ENCODE measurements at places on chromosomes 16 and 17. TPM values are rescaled to one million over a fixed set of nuclear protein-coding genes. Genes with fewer than 3 reads are reported as not detected.
A peak's percentile ranks its signal among the peaks of the same experiment; 100 is the strongest.

GLIS2 gene
- 9.0 TPM for total RNA-seq

KRT32 gene
- not detected for total RNA-seq

TEKT1 gene
- total RNA-seq, result not detected

SMIM36 gene
- total RNA-seq, result not detected

SAMD14 gene
- total RNA-seq, result 1.3 TPM

MYH8 gene
- total RNA-seq, result not detected

ICAM2 gene
- total RNA-seq, result 0.58 TPM

DLX3 gene
- not detected for total RNA-seq

KRT16 gene
- total RNA-seq, result not detected

NOG gene
- total RNA-seq, result 0.89 TPM

TBC1D3C gene
- not detected for total RNA-seq

HOXB3 gene
- total RNA-seq, result not detected

FDXR gene
- 34.5 TPM for total RNA-seq

DNA sequence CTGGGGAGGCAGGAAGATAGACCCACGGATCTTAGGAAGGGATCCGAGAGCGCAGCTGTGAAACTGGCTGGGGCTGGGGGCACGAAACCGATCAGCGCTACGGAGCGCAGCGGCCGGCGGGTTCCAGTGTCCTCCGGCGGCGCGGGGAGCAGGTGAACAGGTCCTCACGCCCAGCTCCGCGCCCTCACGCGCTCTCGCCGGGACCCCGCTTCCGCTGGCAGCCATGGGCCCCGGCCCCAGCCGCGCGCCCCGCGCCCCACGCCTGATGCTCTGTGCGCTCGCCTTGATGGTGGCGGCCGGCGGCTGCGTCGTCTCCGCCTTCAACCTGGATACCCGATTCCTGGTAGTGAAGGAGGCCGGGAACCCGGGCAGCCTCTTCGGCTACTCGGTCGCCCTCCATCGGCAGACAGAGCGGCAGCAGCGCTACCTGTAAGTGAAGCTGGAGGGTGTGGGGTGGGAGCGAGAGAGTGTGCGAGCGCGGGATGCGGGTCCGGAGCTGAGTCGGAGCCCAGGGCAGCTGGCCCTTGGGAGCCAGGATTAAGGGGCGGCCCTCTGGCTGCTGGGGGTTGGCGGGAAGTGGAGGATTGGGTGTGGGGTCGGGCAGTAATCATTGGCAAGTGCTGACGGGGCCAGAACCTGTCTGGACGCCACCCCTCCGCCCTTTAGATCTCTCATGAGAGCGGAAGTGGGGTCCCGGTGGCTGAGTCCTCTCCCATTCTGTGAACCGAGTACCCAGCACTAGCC is 479 bp downstream of the ITGA3 start:
- no peaks in the 10 kb centered on the region for H3K36me3 ChIP-seq
- DNase-seq, result peak; percentile 92
- peaks cover 19% of the 10 kb centered on the region for H3K27me3 ChIP-seq
- H3K4me1 ChIP-seq, result peaks cover 24% of the 10 kb centered on the region

GRCh38 chr17:64028874-64029464 is 8.5 kb upstream of the ICAM2 start:
- peak; percentile 82 for DNase-seq
- no peak overlapping the region for H3K27ac ChIP-seq
- H3K4me1 ChIP-seq, result no peaks in the 10 kb centered on the region
- H3K27me3 ChIP-seq, result 0 out of 2 replicates have a peak, but pooled peaks cover 4% of the 10 kb centered on the region

DNA sequence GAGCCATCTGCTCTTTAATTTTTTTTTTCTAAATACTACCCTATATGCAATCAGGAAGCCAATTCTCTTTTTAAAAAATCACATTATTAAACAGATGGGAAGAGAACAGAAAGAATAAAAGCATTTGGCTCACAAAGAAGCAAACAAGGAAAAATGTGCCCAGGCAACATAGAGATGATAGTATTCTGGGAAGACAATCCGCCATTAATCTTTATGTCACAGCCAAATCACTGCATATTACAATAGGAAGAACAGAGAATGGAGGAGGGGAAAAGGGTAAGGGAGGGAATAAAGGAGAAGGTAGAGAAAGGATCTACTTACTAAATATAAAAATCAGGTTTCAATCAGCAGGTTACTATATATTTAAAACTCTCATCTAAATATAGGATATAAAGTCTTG is 34.3 kb downstream of the STAT5B start:
- H3K36me3 ChIP-seq, result no peaks in the 10 kb centered on the region
- H3K4me3 ChIP-seq, result no peak overlapping the region
- no peaks in the 10 kb centered on the region for H3K4me1 ChIP-seq
- no peak for DNase-seq
- no peak overlapping the region for H3K27ac ChIP-seq

DNA sequence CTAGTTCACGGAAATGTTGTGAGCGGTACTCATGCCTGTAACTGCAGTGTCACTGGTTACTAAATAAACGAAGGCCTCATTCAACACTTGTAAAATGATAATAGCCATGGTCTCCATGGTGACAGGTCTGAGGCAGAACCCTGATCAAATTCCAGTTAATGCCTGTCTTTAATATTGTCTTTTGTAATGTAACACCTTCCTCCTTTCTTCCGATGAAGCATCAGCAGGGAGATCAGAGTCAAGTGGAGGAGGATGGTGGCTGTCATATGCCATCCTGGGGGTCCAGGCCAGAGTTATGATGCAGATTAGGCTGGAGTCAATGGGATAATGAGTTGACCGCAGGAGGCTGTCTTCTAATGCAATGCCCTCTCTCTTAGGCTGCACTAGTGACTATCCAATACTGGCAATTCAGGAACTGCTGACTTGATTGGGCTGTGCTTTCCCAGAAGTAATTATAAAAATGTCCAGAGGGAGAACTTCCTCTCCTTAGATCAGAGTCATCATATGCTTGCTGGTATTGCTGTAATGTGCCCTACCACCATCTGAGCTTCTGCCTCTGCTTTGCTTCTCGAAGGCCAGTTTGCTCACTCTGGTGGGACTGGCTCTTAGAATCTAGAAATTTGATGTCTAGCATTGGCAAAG is 419.1 kb downstream of the CA10 start:
- H3K4me3 ChIP-seq, result no peak overlapping the region
- H3K36me3 ChIP-seq, result no peaks in the 10 kb centered on the region

- H3K27me3 ChIP-seq, result no peaks in the 10 kb centered on the region
- H3K4me3 ChIP-seq, result no peak overlapping the region
- no peaks in the 10 kb centered on the region for H3K36me3 ChIP-seq
- peak; percentile 49 for DNase-seq
Observed at GRCh38 chr17:77316191-77316641, 175.4 kb downstream of the SEC14L1 start.

DNA sequence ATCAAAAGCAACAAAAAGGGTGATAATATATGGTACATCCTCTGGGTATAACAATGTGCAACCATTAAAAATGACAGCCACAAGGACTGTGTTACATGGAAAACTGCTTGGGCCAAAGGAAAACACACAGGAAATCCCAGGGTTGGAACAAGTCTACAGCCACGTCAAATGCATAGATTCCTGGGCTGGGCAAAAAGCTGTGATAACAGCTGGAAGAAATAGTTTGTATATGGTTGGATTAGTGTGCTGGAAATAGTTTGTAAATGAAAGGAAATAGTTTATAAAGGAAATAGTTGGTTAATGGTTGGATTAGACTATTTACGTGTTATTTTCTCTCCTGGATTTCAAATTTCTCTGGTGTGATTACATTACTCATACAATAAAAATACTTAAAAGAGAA is 2.6 kb downstream of the HSD17B2 start:
- H3K4me3 ChIP-seq, result no peak overlapping the region
- H3K4me1 ChIP-seq, result no peaks in the 10 kb centered on the region
- DNase-seq, result no peak

DNA sequence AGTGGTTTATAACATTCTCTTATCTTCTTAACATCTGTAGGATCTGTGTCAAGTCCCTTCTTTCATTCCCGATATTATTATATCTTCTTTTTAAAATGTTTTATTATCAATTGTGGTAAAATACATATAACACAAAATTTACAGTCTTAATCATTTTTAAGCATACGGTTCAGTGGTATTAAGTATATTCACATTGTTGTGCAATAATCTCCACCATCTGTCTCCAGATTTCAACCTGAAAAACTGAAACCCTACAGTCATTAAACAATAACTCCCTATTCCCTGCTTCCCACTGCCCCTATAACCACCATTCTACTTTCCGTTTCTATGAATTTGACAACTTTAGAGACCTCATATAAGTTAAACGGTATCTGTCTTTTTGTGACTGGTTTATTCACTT is 45.5 kb downstream of the CEP112 start:
- no peaks in the 10 kb centered on the region for H3K36me3 ChIP-seq
- no peaks in the 10 kb centered on the region for H3K27me3 ChIP-seq
- no peak for DNase-seq
- no peaks in the 10 kb centered on the region for H3K4me1 ChIP-seq
- H3K27ac ChIP-seq, result no peak overlapping the region
- no peak overlapping the region for H3K4me3 ChIP-seq

DNA sequence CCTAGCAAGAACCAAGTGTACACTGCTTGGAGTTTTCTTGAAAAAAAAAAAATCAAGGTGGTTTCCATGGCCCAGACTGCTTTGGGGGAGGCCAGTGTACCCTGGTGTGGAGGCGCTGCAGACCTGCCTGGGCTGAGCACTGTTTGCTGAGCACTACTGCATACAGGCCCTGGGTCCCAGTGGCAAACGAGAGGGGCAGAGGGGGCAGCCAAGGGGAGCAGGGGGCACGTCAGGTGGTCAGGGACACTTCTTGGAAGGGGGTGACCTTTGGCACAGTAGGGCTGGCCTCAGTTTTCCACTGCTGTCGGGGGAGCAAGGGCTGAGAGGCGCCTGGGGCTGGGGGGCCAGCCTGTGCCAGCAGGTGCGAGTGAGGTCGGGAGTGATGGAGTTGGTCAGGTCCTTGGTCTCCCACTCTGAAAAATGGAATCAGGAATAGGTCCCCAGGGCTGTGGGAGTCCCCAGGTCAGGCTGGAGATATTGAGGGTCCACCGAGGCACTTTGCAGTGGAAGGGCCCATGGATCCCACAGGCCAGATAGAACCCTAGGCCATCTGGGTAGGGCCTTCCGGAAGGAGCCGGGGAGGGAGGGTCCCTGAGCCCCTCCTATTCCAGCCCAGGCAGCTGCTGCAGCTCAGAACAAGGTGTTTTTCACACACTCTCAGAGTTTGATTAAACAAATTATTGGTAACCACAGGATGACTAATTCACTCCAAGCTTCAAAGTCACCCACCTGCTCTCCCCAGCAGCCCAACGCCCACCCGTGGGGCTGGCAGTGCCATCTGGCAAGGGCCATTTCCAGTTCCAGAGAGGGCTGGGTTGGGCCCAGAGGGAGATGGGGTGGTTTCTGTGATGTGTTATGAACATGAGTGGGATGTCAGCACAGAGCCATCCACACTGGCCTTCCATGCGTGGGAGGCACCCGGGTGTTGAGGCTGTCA is 3.5 kb downstream of the ZFPM1 start:
- H3K27ac ChIP-seq, result no peak overlapping the region
- no peaks in the 10 kb centered on the region for H3K36me3 ChIP-seq
- peaks cover 53% of the 10 kb centered on the region for H3K27me3 ChIP-seq
- DNase-seq, result no peak
- peak overlapping the region; percentile 72 for H3K4me3 ChIP-seq

DNA sequence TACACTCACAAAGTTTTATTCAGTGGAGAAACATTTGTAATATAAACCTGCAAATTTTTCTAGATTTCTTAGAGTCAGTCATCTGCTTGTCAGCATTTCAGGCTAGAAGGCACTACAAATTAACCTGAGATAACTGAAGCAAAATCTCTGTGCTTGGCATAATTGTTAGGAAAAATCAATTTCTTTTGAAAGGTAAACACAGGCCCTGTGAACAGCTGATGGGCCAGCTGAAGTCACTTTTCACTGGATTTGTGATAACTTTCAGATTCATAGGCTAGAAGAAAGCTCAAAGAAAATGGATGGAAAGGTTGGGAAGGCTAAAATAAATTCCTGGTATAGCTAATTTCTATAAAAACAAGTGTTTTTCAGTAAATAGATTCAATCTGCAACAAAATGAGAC is 34.0 kb upstream of the SLC6A2 start:
- no peak overlapping the region for H3K27ac ChIP-seq
- no peaks in the 10 kb centered on the region for H3K27me3 ChIP-seq
- DNase-seq, result no peak
- no peak overlapping the region for H3K4me3 ChIP-seq
- no peaks in the 10 kb centered on the region for H3K36me3 ChIP-seq

- no peak for DNase-seq
- no peak overlapping the region for H3K27ac ChIP-seq
- H3K27me3 ChIP-seq, result no peaks in the 10 kb centered on the region
Observed at GRCh38 chr17:69176457-69176795, 34.7 kb upstream of the ABCA6 start.

GRCh38 chr17:74270333-74270732 is 3.7 kb upstream of the DNAI2 start:
- no peaks in the 10 kb centered on the region for H3K36me3 ChIP-seq
- H3K4me3 ChIP-seq, result no peak overlapping the region
- peaks cover 19% of the 10 kb centered on the region for H3K27me3 ChIP-seq
- H3K27ac ChIP-seq, result no peak overlapping the region
- no peak for DNase-seq

DNA sequence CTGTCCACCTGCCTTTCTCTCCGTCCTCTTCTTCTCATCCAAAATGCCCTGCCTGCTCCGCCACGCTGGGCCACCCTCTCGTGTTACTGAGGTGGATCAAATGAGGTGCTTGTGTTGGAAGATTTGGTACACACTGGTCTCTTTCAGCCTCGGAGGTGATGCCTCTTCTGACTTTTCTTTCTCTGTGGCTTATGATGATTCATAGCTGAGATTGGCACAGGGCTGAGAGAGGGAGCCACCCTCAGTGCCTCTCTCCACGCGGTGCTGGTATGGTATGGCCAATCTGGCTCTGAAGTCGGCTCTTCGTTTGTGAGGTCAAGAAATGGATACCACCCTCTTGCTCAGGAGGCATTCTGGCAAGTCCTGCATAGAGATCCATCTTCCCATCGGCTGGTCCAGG is 82.4 kb downstream of the PLCG2 start:
- H3K27ac ChIP-seq, result no peak overlapping the region
- peaks cover 17% of the 10 kb centered on the region for H3K4me1 ChIP-seq
- H3K36me3 ChIP-seq, result no peaks in the 10 kb centered on the region
- no peaks in the 10 kb centered on the region for H3K27me3 ChIP-seq
- no peak overlapping the region for H3K4me3 ChIP-seq

- no peaks in the 10 kb centered on the region for H3K36me3 ChIP-seq
- H3K27ac ChIP-seq, result no peak overlapping the region
- H3K4me1 ChIP-seq, result peaks cover 35% of the 10 kb centered on the region
- DNase-seq, result peak; percentile 98
Observed at GRCh38 chr17:7023576-7024401, 939 bp downstream of the BCL6B start.

DNA sequence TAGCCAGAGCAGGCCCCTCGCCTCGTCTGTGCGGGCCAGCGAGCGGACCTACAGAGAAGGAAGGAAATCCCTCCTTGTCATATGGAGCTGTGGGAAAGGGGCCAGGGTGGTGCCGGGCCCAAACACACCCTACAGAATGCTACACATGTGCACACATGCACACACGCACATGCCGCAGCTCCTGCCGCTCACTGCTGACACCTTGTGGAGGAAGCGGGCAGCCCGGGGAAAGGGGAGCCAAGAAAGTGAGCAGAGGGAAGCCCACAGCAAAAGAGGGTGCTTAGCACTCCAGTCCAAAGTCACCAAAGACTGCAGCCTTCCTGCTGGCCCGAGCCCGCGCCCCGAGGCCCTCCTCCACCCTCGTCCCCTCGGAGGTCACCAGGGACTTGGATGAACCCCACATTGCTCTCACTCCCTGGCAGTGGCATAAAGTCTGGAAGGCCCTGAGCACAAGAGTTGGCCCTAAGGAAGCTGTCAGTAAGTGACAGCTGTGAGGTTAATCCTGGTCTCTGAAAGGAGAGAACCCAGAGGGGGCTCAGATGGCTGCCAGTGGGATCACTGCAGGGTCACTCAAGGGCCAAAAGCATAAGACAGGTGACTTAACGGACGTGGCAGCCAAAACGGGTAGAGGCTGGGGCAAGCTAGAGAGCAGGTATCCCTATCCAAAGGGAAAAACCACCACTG is 68.2 kb downstream of the MYO18A start:
- no peak overlapping the region for H3K4me3 ChIP-seq
- peaks cover 12% of the 10 kb centered on the region for H3K4me1 ChIP-seq
- DNase-seq, result peak; percentile 78
